Lung microvascular endothelial cell (primary cell): ENCODE measurements at places on chromosomes 6 and 20. TPM values are rescaled to one million over a fixed set of nuclear protein-coding genes. Genes with fewer than 3 reads are reported as not detected.

DNA sequence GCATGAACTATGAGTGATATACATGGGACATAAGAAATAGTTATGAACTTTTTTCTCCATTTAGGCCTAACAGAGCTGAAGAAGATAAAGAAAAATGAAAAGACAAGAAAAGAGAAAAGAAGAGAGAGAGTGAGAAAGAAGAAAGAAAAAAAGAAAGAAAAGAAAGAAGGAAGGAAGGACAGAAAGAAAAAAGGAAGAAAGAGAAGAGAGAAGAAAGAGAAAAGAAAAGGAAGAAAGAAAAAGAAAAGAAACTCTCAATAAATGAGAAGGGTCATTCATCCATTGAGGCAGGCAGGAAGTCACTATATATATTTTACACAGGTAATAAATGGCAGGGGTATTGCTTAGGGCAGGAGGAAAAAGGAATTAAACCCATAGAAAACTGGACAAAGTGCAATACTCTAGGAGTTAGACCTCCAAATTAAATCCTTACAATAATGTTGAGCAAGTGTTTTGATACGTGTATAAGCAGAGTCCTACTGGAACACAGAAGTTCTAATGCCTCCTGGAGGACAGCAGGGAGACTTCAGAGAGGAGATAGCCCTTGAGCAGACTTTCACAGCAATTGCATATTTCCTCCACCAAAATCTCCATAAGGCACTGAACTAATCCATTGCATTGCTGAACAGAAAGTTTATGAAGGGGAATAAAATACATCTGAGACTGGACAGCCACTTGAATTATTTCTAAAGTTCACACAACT lies 86.4 kb upstream of the TENT5A start:
- no peak for DNase-seq

GRCh38 chr6:11214084-11214833 lies 18.2 kb downstream of the NEDD9 start:
- DNase-seq, result no peak

DNA sequence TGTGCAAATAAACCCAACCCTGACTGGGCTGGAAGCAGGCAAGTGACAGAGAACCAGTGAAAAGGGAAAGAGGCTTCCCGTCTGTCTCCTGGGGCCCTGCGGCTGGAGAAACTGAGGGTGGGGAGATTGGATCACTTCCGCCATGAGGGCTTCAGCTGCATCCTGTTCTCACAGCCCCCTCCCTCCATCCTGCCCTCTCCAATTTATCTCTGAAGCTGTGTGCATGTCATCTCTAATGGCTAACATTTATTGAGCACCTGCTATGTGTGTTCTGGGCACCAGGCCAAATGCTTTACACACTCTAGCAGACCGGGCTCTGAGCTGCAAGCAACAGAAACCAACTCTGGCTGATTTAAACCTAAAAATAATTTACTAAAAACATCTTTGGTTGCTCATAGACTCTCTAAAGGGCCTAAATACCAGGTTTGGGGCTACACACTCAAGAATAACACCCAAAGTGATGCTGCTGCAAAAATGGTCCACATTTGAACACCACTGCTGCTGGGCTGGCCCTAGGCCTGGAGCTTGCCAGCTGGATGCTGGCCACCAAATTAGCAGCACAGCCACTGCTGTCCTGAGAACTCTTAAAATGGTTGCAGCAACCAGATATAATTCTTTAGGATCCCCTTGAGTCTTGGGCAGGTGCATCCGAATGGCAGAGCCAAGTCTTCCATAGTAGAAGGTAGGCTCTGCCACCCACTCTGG lies 123.6 kb upstream of the LRFN2 start:
- peak; percentile 77 for DNase-seq

GRCh38 chr6:1622851-1623768 lies 13.4 kb downstream of the FOXC1 start:
- DNase-seq, result no peak

- no peak for DNase-seq
Observed at GRCh38 chr6:16922282-16922681, 161.0 kb upstream of the ATXN1 start.

- no peak for DNase-seq
Observed at GRCh38 chr6:114007516-114007915, 36.6 kb upstream of the HDAC2 start.

DNA sequence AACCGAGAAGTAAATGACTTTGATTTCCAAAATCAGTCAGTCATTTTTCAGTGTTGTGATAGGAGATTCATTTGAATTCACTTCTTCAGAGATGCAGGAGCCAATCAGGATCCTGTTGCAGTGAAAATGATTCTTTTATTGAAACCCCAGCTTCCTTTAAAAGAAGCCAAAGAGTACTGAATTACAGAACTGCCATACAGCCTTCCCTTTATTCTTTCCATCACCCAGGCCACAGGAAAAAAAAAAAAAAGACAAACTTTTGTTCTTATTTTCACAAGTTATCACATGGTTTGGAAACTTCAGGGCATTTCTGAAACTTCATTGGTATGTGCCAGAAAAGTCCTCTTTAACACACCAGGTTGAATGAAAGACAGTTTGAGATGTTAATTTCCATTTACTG lies 1.8 kb upstream of the CARMIL1 start:
- DNase-seq, result no peak

- DNase-seq, result no peak
Observed at GRCh38 chr20:31872406-31872805, 2.0 kb downstream of the TTLL9 start.

- peak; percentile 56 for DNase-seq
Observed at GRCh38 chr20:58349570-58349969, 39.5 kb upstream of the VAPB start.

- DNase-seq, result no peak
Observed at GRCh38 chr6:45812922-45813321, 202.7 kb downstream of the CLIC5 start.

- no peak for DNase-seq
Observed at GRCh38 chr6:100035873-100036653, 42.0 kb upstream of the MCHR2 start.

GRCh38 chr6:102197211-102197610 lies 803.7 kb downstream of the GRIK2 start:
- DNase-seq, result no peak

GRCh38 chr6:38512211-38512610 lies 127.5 kb downstream of the BTBD9 start:
- DNase-seq, result no peak

DNA sequence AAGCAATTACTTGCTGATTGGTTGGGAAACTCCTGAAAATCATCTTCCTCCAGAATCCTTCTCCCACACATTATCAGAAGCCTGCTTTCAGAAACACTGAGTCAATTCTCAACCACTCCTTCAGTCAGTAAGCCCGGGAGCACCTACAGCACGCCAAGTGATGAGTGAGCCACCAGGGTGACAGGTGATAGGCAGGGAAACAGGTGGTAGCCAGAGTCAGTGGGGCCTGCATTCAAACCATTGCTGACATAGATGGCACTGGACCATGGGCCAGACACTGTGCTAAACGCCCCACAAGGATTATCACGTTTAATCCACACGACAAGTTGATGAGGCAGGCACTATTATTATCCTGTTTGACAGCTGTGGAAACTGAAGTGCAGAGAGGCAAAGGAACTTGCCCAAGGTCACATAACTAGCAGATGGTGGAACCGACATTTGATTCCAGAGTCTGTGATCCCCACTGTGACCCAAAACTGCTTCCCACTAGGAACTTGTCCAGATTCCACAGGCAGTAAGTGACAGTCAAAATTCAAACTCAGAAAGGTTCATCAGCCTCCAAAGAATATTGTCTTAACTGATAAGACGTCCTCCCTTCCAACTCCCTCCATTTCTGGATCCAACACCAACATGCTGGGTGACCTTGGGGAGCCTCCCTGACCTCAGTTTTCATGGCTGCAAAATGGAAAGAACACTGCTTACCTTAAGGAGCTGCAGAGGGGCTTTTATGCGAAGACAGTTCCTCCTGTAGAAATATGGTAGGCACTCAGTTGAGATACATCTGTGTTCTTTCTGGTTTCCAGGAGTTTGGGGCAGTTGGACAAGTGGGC lies 23.9 kb upstream of the TOP1 start:
- peak; percentile 63 for DNase-seq

DNA sequence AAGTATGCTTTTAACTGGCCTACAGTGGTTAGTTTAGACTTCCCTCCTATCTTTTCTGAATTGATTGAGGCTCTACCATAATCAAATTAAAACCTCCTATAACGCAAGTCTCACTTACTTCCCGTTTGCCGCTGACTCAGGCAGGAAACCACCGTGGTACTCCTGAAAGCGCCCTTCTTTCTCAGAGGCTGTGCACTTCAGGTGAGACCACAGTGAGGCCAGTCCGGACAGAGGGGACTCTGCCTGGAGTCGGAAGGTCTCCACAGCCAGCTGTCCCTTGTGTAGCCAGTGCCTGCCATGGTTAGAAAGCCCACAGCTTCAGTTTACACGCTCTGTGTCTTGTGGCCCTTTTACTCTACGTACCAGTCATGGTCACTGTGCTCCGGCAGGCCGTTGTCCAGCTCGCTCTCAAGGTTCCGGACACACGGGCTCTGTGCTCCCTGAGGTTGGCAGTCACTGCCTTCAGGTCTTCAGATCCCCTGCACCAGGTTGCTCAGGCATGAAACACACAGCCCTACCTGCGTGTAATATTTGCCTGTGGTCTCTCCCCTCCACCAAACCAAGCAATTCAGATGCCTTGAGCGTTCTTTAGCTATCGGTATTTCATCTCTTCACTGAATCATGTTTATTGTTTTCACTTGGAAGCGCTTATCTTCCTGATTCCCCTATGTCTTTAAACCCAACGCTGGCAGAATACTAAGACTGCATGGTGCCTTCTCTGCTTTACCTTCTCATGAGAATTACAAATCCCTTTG lies 178.8 kb downstream of the SMOC2 start:
- no peak for DNase-seq

The MACROD2 gene
- under 0.01 and 0.40 TPM in 2 replicates for total RNA-seq

The MICAL1 gene
- total RNA-seq, result 12.5 and 15.9 TPM in 2 replicates

The SOX18 gene
- total RNA-seq, result 23.8 and 29.6 TPM in 2 replicates

The PROKR2 gene
- not detected in 2 replicates for total RNA-seq

The USP49 gene
- total RNA-seq, result 1.3 and 1.4 TPM in 2 replicates

The RIPPLY2 gene
- 0.22 and 0.40 TPM in 2 replicates for total RNA-seq

The XRN2 gene
- total RNA-seq, result 55.8 and 63.2 TPM in 2 replicates
